ENCODE measurements at places on chromosomes 16 and 17.

- DNase-seq: peak; percentile 21
Observed at GRCh38 chr17:42459801-42460281, 1.2 kb downstream of the ATP6V0A1 start.

GRCh38 chr17:77499699-77500435, 359.1 kb downstream of the SEC14L1 start:
- DNase-seq: no peak

- DNase-seq: peak; percentile 35
Observed at GRCh38 chr16:56191156-56191815, at the start of gene GNAO1. GNAO1 (plus strand) TSS chr16:56191489; CDS start chr16:56192236, 747 bp downstream.

DNA sequence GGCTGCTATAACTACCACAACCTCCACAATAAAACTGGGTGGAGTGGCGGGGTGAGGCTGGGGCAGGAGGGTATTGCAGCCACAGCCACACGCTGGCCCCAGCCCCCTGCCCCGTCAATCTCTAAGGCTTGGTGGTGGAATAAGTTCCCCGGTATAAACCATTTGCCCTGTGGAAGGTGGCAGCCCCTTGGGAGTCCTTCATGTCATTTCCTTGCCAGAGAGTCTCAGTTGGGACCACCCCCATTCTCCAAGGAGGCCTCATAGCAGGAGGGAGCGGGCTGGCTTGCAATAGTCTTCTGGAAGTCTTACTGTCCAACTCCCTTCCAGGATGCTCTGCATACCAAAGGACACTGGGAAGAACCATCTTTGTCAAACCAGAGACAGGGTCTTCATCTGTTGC, 19.4 kb downstream of the CD300A start:
- DNase-seq: no peak

- peak; percentile 81 for DNase-seq
Observed at GRCh38 chr17:3575511-3575910, 17.9 kb upstream of the TRPV3 start.

DNA sequence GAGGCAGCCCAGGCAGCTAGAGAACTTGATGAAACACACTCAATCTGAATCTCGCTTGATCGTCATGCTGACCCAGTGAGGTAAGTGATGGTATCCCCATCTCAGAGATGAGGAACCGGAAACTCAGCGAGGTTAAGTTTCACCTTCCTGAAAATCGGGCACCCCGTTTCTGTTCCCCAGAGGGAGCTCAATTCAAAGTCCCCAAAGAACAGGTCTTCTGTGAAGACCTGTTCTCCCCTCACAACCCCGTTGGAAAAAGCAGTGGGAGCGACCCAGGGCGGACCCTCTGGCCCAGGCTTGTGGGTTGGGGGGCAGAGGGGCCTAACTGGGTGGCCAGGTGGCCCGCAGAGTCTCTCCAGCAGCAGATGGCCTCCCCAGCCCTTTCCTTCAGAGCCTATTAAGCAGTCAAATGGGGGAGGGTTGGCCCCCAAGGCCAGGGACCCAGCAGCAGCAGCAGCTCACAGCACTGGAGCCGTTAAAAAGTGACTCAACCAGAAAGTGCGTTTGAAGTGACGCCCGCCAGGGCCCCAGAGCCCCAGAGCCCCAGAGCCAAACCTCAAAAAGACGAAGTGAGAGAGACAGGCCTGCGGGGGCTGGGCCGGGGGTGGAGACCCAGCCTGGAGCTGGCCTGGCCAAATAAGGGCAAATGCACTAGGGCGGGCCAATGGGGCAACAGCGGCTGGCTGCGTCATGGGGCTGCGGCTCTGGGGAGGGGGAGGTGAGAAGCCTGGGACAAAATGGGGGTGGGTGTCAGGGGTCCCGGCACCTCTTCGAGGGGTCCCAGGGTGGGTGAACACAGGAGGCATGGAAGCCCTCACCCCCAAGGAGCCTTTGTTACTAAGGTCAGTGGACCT, 9.2 kb upstream of the TSPOAP1 start:
- peak; percentile 92 for DNase-seq

GRCh38 chr16:635573-636205, 416 bp downstream of the METTL26 start:
- no peak for DNase-seq

GRCh38 chr17:50029185-50029584, 26.7 kb upstream of the ITGA3 start:
- no peak for DNase-seq

DNA sequence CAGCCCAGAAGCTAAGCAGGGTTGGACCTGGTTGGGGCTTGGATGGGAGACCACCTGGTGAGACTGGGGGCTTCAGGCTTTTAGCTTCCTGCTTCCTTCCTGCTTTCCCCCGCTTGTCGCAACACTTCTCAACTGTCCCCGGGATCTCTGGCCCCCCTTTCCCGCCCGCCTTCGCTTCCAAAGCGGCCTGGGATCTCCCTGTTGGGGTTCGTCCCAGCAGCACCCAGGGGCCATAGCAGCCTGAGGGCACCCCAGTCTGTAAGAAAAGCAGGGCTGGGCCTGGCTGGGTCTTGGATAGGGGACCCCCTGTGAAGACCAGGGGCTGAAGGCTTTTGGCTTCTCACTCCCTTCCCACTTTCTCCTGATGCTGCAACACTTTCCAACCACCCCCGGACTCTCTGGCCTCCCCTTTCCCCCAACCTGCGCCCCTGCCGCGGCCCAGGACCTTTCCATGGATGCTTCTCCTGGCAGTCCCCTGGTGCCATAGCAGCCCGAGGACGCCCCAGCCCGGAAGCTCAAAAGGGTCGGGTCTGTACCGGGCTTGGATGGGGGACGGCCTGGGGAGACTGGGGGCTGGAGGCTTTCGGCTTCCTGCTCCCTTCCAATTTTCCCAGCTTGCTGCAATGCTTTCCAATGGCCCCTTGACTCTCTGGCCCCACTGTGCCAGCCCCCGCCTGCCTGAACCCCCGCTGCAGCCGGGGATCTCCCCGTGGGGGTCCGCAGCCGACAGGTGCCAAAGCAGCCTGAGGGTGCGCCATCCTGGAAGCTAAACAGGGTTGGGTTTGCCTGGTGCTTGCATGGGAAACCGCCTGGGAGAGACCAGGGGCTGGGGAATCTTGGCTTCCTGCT, 2276.2 kb downstream of the TP53TG3F start:
- no peak for DNase-seq

DNA sequence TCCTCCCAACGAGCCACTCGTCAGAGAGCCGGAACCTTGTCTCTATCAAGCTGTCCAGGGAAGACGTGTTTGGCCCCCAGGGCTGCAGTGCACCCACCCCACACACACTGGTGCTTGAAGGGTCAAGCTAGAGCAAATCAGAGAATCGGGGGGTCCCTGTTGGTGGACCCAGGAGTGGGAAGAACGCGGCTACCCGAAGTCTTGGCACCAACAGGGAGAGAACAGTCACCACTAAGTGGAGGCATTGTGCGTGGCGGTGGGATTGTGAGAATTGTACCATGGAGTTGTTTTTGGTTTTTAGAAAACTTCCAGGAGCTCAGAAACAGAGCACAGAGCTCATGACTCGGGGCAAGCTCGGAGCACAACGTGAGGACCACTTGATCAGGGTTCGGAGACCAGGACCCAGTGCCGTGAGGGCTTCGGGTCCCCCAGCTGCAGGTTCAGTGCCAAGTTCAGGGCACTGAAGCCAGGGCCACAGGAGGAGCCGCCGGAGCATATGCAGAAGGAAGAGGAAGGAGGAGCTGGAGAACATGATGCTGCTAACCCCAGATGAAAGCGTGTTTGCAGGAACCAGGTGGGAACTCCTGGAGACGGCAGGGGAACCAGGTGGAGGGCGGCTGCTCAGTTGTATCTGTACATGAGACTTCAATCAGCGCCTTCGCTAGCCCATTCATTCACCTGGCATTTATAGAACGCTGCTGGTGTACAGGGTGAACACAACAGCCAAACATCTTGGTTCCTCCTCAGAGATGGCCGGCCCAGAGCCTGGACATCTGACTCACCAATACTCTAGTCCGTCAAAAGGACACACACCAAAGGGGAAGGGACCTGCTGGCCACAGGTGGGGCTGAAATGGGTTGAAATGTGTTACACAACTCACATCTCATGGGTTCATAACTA, 42.8 kb downstream of the METRNL start:
- no peak for DNase-seq

GRCh38 chr16:12011565-12011964, 35.0 kb downstream of the SNX29 start:
- DNase-seq: no peak

- DNase-seq: peak; percentile 75
Observed at GRCh38 chr17:32341857-32342602, at the start of gene C17orf75. C17orf75 (minus strand) TSS chr17:32342173; CDS start chr17:32342139, 34 bp downstream.

GRCh38 chr17:42019509-42020404, at the start of gene NKIRAS2:
NKIRAS2 (plus strand) TSS chr17:42020090; CDS start chr17:42021578, 1,488 bp downstream.
- peak; percentile 91 for DNase-seq

GRCh38 chr17:74764751-74765286, 11.3 kb downstream of the NAT9 start:
- no peak for DNase-seq

- peak; percentile 51 for DNase-seq
Observed at GRCh38 chr17:55731586-55732250, 9.1 kb upstream of the TMEM100 start.

DNA sequence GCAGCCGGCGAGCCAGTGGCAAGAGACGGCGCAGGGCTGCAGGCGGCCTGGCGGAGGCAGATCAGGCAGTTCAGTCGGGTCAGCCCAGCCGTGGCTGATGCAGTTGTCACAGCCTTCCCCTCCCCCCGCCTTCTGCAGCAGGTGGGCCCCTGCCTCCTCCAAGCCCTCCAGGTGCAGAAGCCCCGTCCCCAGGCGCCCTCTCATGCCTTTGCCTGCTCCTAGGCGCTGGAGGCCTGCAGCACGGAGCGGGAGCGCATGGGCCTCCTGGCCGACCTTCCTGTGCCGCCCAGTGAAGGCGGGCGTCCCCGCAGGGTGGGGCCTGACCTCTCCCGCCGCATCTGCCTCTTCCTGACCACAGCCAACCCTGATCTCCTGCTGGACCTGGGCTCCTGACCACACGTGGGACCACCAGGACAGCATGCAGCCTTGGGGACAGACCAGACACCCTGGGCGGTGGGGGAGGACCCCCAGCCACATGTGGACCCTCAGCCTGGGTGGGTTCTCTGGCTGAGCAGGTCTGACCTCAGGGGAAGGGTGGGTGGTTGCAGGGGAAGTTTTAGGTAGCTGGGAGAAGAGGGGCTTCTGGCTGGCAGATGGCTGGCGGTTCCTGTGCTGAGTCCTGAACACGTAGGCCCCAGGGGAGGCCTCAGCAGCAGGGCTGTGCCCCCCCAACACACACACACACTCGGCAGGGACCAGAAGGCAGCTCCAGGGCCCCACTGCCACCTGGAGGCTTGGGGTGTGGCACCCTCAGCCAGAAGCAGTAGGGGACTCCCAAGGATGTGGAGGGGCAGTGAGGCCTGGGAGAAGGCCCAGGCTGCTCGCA, 3.1 kb upstream of the MRPS34 start:
- DNase-seq: no peak

GRCh38 chr16:15466886-15467781, 32.7 kb downstream of the BMERB1 start:
- DNase-seq: peak; percentile 29

GRCh38 chr17:63446753-63447470, 806 bp upstream of the CYB561 start:
- no peak for DNase-seq

GRCh38 chr16:24102209-24102660, 153.9 kb upstream of the CACNG3 start:
- no peak for DNase-seq

GRCh38 chr17:14986127-14986526, 279.0 kb downstream of the PMP22 start:
- DNase-seq: no peak

GRCh38 chr17:35584061-35584460, 3.1 kb upstream of the AP2B1 start:
- DNase-seq: no peak

- DNase-seq: no peak
Observed at GRCh38 chr17:66730461-66730923, 104.4 kb upstream of the CACNG5 start.

DNA sequence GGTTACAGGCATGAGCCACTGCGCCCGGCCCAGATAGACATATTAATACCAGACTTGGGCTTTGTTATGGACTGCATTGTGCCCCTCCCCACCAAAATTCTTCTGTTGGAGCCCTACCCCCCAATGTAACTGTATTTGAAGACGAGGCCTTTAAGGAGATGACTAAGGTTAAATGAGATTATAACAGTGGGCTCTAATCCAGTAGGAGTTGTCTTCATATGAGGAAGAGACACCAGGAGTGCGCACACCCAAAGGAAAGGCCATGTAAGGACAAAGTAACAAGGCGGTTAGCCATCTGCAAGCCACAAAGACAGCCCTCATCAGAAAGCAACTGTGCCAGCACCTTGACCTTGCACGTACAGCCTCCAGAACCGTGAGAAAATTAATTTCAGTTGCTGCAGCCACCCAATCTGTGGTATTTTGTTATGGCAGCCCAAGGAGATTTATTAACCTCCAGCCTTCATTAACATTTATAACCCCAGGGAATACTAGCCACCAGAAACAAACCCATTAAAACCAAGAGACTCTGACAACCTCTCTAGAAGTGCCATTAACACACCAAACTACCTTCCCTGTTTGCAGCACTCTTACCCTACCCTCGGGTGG, 107.6 kb downstream of the TTC19 start:
- no peak for DNase-seq

DNA sequence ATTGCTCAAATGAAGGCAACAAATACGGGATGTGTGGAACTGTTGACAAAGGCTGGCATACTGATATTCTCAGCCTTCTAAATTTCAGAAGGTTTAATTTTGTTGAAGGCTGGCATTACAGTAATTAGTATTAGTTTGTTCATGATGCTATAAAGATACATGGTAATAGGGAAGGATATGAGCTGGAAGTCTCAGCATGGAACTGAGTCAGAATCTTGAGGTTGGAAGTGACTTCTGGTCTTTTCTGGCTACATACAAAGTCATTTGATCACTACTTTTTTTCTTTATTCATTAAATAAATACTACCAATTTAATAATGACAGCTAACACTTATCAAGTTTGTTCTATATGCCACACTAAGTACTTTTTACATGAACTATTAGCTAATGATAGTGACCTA, 22.6 kb downstream of the RABEP1 start:
- no peak for DNase-seq

- DNase-seq: no peak
Observed at GRCh38 chr17:1473841-1474240, 17.8 kb upstream of the CRK start.

- no peak for DNase-seq
Observed at GRCh38 chr17:43956222-43956621, 2.5 kb upstream of the PYY start.

- peak; percentile 26 for DNase-seq
Observed at GRCh38 chr17:35171834-35172233, 22.4 kb downstream of the SLC35G3 start.

- DNase-seq: no peak
Observed at GRCh38 chr17:49928126-49928800, 40.7 kb upstream of the DLX4 start.

DNA sequence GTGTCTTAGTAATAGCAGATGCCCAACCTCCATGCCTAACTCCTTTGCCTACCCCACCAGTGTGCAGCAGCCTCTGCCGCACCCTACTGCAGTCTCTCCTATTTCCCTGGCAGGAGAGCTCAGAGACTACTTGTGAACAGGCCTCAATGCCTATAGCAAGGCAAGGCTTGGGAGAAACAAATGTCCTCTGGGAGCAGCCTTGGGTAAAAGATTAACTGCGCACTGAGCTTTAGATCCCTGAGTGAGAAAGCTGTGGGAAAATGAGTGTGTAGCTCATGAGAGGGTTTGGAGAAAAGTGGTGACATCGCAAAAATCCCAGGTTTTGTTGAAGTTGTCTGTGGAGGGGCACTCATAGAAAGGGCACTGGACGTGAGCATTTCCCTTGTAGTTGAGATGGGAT, 335.8 kb downstream of the WWOX start:
- DNase-seq: no peak

Measured in HCEC 1CT (cell line).